NCI-H2107 (cell line): ENCODE measurements at places on chromosomes 6 and 20.

GRCh38 chr6:68128211-68128610 is 506.9 kb upstream of the ADGRB3 start:
- DNase-seq, result no peak

GRCh38 chr6:35687658-35688604 is 784 bp downstream of the FKBP5 start:
- DNase-seq, result no peak

GRCh38 chr20:16405254-16405653 is 168.0 kb downstream of the KIF16B start:
- DNase-seq, result no peak

DNA sequence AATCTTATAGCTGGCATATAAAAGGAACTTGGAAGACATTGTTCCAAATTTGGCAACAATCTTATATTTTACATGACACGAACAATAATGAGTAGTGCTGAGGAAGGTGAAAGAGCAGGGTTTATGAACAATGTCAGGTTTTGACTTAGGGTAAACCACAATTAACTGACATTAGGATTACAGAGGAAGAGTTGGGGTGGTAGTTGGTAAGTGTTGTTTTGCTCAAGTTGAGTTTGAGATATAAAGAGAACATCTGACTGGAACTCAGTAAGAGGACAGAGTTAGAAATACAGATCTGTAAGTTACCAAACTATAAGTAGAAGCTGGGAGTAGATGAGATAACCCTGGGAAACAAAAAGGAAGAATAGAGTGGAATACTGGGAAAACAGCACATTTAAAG is 15.1 kb downstream of the RTN4IP1 start:
- no peak for DNase-seq

DNA sequence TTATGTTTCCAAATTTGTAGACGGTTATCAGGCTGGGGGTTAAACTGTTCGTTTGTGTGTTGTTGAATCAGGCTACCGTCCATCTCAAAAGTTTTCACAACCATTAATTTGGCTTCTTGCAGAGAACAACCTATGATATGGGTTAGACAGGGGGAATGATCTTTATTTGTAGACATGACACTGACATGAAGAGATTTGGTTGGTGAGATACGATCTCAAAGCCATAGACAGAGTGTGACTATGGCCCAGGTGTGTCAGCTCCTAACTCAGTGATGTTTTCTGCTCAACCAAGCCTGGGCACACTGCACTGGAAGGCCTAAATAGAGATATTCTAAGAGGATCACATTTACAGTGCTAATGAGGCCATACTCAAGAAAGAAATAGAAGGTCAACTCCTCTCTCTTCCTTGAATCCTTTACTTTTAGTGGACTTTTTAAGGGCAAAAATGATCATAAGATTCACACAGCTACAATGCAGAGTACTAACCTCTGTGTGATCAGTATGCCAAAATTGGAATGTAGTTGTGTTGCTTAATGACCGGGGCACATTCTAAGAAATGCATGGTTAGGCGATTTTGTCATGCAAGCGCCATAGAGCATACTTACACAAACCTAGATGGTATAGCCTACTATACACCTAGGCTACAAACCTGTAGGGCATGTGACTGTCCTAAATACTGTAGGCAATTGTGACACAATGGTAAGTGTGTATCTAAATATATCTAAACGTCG is 17.6 kb upstream of the SNRNP48 start:
- no peak for DNase-seq
